ENCODE measurements at places on chromosomes 5 and 9.

- no peak for DNase-seq
Measured at GRCh38 chr5:5899716-5900115, 477.2 kb downstream of the ICE1 start.

- DNase-seq = no peak
Measured at GRCh38 chr5:97735209-97735608, 552.2 kb upstream of the RIOK2 start.

GRCh38 chr5:165622864-165623536, 2117.6 kb downstream of the MAT2B start:
- no peak for DNase-seq

GRCh38 chr9:38622951-38623350, 2.6 kb upstream of the ANKRD18A start:
- no peak for DNase-seq

DNA sequence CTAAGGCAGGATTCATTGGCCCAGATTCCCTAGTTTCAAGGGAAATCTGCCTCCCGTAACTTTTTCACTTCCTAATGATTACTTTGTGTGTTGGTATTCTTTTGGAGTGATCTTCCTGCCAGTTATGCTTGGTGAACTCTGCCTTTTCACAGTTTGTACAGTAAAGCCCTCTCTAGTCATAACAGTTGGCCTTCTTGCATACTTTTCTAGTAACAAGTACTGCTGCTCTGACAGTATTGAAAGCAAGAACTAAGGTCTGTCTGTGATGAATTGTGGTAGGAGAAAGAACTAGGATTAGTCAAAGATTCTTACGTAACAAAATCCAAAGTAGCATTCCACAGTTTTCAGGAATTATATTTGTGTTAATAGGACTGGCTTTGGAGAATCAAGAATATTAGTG, 1457.2 kb upstream of the WWC1 start:
- no peak for DNase-seq

- peak; percentile 36 for DNase-seq
Measured at GRCh38 chr5:139061274-139061673, 136.9 kb downstream of the SIL1 start.

GRCh38 chr5:43065387-43065947, 25.3 kb upstream of the ANXA2R start:
- no peak for DNase-seq

DNA sequence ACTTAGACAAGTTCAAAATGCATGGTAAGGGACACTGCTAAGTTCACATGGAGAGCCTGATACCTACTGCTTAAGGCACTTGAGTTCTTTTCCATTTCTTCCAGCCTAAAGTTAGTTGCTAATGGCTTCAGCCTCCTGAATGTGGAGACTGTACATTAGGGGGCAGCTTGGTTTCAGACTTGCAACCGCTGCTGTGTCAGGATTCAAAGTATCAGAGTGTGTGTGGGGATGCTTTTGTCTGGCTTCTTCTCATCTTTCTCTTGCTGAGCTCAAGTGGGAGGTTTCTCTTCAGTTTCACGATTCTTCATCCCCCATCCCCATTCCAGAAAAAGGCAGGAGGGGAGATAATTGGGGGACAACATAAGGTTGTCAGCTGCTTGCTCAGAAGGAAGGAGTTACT, 49.4 kb downstream of the ATP10B start:
- peak; percentile 28 for DNase-seq

DNA sequence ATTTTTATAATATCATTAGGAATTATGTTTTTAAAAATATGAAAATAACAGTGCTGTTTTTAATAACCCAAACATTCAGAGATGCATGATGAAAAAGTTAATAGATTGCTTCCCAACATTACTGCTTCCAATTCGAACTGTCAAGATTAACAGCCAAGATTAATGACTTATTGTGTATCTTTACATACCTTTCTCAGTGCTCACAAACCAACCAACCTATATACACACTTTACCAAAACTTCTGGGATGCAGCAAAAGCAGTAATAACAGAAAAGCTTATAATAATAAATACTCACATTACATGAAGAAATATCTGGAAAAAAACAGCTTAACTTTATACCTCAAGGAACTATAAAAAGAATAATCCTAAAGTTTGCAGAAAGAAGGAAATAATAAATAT, 82.1 kb downstream of the TMEM232 start:
- DNase-seq = no peak

- no peak for DNase-seq
Measured at GRCh38 chr5:121378559-121379359, 472.9 kb upstream of the FTMT start.

- DNase-seq = no peak
Measured at GRCh38 chr5:34719029-34719428, 62.9 kb downstream of the RAI14 start.

DNA sequence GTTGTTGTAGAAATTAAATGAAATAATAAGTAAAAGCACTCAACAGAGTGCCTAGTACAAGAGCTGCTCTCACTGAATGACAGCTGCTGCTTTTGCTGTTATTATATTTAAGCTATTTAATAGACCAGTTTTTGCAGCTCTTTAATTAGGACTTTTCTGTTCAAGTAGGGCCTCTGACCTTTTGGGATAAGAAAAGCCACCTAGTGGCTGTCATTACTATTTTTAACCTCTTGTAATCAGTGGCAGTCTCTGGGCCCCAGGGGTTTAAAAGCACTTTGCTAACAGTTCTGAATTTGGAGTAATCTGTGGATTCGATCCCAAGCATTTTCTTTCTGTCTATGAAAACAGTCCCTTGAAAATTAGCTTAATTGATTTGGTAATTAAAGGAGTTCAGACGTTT, 121.1 kb downstream of the NUDT12 start:
- DNase-seq = no peak

DNA sequence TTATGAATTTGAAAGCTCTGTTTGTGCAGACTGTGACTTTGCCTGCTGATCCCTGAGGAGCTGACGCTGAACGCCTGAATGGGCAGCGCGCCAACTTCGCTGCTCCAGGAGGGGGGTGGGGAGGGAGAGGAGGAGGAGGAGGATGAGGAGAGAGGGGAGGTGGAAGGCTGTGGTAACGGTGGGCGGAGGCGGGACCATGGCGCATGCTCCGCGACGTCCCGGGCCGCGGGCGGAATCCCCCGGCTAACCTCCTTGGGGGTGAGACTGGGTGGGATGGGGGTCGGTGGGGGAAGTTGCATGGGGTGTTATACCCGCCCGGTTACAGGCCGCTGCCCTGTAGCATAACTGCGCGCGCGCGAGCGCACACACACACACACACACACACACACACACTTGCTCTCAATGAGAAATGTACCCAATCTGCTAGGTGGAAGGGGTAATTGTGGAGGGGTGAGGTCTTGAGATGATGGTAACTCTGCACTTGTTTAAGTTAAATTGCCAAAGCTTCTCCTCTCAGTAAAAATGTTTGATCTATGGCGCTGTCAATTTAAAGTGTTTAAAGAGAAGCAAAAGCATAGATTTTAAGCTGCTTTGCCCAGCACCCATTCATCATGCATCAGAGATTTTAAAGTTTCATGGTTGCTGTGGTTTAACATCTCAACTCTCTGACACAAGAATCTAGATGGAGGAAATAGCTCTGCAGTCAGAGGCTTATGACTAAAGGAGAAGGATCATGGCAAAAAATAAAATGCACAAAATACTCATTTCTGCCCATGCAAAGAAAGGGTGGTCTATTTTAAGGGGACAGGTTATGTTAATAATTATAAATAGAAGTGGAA, 76.6 kb upstream of the TBCA start:
- DNase-seq = peak; percentile 76

DNA sequence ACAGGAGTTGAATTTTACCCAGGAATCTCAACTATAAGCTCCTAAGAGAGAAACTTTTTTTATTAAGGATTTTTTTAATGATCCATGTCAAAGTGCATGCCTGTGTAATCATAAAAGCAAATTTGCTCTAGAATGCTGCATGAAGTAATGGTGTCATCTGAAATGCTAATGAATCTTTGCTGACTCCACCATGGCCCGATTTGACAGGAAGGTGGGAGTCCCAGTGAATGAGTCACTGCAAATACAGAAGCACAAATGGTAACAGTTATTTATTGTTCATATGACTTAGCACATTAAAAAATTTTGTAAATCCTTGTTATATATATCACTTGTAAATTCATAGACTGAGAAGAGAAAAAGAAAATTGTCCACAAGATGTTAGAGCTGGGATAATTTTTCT, 341.3 kb downstream of the RASEF start:
- DNase-seq = no peak

GRCh38 chr9:12719431-12719830, 26.2 kb downstream of the TYRP1 start:
- DNase-seq = no peak

- no peak for DNase-seq
Measured at GRCh38 chr5:155799308-155799707, 527.7 kb upstream of the SGCD start.

DNA sequence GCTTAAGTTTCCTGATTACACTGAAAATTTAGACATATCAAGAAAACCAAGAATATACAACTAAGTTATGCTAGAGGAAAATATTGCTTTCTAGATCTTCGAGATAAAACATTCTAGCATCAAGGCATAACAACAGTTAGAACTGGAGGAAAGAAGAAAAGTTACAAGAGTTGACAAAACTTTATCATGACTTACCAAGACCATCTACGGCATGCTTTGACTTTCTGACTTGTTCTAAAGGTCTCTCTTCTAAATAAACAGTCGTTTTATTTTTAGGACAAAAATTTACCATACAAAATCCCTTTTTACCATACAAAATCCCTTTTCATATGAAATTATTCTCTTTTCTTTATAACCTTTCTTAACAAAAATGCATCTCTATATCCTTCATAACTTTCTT, 1110.1 kb upstream of the CDH10 start:
- DNase-seq = no peak

- no peak for DNase-seq
Measured at GRCh38 chr5:91361055-91361701, 21.9 kb downstream of the ARRDC3 start.

DNA sequence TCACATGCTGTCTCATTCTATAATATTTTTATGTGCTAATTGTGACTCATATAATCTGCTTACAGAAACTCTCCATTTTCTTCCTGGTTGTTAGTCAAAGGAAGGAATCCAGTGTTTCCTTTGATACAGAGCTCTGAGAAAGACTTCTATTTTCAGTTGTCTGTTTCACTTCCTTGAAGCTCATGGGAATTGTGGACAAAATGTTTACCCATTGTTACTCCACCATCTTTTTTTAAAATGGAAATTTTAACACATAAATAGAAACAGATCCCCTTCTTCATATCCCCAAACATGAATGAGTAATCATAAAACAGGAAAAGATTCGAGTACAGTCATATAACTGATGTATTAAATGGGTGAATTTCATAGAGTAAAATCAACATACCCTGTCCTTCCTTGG, 42.0 kb upstream of the KCNN2 start:
- DNase-seq = no peak

DNA sequence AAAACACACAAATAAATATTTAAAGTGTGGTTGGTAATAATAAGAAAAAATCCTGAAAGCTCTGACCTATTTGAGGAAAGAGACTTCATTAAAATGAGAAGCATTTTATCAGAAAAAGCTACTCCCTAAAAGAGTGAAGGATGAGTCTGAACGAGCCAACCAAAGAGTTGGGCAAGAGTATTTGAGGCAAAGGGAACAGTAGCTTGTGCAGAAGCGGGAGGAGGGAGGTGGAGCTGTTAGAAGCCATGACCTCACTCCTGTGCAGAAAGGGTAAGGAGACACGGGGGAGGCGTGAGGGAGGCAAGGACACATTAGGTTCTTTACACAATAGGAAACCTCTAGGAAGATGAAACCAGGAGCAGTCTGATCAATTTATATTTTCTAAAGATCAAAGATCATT, 29.4 kb downstream of the SH3RF2 start:
- no peak for DNase-seq

DNA sequence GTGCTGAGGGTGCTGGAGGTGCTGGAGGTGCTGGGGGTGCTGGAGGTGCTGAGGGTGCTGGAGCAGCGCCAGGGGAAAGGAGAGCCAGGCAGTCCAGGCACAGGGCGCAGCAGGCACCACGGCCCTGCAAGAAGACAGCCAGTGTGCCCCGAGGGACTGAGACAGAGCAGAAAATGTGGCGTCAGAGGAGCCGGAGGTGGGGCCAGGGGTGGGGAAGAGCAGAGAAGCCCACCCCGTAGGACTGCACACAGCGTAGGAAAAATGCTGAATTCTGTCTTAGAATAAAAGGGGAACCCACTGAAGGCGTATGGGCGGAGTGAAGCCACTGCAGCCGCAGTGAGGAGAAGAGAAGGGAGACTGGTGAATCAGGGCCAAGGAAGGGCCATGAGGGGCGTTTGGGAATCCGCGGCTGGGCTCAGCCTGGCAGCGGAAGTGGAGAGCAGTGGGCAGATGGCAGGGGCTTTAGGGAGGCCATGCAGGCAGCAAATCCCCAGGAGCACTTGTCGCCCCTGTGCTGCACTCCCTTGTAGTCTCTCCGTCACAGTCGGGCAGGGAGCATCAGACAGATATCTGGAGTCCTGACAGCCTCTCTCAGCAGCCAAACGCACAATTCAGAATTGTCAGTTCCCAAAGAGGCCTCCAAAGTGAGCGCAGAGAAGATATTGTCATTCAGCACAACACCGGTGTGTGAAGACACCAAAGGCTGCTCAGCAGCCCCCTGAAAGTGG, 35.9 kb upstream of the LECT2 start:
- no peak for DNase-seq

GRCh38 chr5:2192496-2192895, 309.8 kb upstream of the IRX4 start:
- DNase-seq = no peak

DNA sequence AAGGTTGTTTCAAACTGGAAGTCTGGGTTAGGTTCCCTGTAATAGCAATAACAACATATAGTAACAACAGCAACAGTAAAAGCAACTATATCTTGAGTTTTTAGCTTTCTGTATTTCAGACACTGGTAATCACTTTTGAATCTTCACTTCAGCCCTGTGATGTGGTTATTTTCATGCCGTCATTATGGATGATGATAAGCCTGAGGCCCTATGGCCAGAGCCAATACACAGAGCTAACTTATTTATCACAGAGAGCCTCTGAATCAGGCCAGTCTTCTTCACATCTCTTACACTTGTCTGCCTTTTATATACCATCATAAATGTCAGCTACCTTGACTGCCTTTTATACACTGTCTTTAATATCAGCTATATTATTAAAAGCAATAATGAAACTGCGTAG, 329.0 kb downstream of the FER start:
- no peak for DNase-seq

DNA sequence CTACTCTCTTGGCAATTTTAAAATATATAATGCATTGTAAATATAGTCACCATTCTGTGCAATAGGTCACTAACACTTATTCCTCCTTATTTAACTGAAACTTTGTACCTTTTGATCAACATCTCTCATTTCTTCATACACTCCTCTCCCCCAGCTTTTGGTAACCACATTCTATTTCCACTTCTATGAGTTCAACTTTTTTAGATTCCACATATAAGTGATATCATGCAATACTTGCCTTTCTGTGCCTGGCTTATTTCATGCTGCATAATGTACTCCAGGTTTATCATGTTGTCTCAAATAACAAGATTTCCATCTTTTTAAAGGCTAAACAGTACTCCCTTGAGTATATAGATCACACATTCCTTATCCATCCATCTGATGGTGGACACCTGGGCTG, 188.8 kb downstream of the NXNL2 start:
- DNase-seq = no peak

Data from femur (tissue), 1 donor.